ENCODE measurements at places on chromosomes 1 and 21.

GRCh38 chr1:231163830-231164427 is 2.1 kb downstream of the TRIM67 start:
- no peak for DNase-seq

GRCh38 chr1:48869116-48869893 is 92.6 kb upstream of the BEND5 start:
- DNase-seq = no peak

- no peak for DNase-seq
These were observed 10.2 kb downstream of the C1orf94 start for GRCh38 chr1:34186741-34187494.

GRCh38 chr1:92929461-92929860 is 31.8 kb downstream of the DIPK1A start:
- DNase-seq = no peak

GRCh38 chr1:147717051-147717705 is 43.2 kb downstream of the GJA5 start:
- no peak for DNase-seq

DNA sequence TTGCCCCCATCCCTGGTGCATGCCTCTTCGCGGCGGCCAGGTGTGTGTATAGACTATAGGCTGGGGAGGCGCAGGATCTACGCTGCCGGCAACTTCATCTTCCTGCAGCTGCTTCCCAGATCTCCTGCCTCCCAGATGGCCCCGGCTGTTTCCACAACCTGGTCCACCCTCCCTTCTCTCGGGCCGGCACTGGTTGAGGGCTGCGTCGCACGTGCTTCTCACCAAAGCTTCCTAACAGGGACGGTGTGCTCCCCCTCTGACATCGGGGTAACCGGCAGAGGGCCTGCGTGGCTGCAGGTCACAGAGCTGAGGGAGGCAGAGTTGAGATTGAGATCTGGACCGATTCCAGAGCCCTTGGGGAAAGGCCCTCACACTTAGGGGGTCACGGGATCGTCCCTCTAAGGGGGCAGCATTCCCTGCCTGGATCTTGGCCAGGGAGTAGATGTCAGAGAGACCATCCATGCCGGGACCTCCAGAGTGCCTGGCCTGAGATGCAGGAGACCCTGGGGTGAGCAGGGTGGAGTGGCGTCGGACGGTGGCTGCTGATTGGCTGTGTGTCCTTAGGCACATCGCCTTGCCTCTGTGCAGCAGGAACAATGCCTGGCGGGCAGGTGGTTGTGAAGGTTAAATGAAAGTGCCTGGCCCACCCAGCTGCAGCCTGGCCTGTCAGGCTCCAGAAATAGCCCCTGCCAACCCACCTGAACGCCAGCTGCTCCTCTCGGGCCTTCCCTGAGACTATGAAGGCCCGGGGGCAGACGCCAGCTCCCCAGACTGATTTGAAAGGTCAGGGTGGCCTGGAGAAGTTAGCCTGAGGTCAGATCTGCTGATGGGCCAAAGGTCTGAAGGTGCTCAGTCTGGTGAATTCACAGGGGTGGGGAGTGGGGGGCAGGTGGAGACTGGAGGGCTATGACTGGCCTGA is 6.1 kb upstream of the MASP2 start:
- DNase-seq = peak; percentile 30

GRCh38 chr1:28950449-28950848 is 36.1 kb downstream of the EPB41 start:
- no peak for DNase-seq

GRCh38 chr1:103525114-103525606 is 339 bp upstream of the RNPC3 start:
- DNase-seq = no peak
